ENCODE measurements at places on chromosomes 13 and 19.

- DNase-seq, result peak; percentile 30
Measured at GRCh38 chr19:16814526-16815100, 14.6 kb upstream of the SIN3B start.

- DNase-seq, result no peak
Measured at GRCh38 chr13:29624997-29625396, 29.5 kb upstream of the SLC7A1 start.

DNA sequence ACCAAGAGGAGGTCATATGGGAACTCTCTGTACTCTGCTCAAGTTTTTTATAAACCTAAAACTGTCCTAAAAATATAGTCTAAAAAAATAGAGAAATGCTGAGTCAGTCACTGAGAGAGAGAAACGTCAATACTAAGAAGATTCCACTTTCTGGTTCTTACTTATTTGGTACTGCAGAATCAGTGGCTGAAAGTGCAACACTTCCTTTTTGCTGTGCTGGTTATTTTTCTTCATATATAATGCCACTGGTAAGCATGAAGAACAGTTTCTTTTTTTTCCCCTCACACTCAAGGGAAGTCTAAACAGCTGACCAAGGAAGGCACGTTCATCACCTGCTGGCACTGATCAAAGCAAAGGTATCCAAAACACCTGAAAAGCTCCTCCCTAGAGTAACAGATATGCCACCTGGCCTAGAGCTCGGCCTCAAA, 44.3 kb upstream of the N4BP2L1 start:
- DNase-seq, result no peak

GRCh38 chr13:69319656-69320055, 788.0 kb upstream of the ATXN8OS start:
- peak; percentile 55 for DNase-seq

DNA sequence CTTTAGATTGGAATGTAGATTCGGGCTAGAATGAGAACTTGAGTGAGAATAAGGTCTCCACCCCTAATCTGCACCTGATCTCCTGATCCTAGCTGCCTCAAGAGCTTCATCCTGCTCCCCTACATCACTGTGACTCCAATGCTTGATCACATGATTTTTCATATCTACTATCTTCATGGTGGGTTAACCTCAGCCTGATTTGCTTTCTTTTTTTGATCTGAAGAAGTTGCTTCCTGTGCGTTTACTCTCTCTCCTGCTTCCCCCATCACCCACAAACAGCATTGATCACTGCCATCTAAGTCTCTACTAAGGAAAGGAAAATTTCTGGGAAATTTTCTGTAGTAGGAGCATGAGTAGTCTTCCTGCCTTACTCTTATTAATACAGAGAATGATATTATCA, 1542.1 kb upstream of the SLC10A2 start:
- DNase-seq, result no peak

DNA sequence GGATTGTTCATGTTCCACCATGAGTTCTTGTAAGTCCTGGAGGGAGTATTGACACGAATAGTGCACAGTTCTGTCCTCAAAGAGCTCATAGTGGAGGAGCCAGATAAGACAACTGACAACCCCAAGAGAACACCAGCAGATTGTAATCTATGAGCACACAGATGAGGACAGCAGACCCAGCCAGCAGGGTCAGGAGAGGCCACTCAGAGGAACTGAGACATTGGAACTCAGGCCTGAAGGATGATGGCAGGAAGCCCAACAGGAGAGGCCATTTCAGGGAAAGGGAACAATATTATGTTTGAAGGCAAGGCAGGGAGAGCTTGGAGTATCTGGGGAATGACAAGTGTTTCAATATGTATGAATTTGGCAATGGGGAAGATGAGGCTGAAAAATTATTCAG, 63.7 kb upstream of the IPO5 start:
- no peak for DNase-seq

- DNase-seq, result no peak
Measured at GRCh38 chr19:18194554-18195238, 1.7 kb downstream of the MPV17L2 start.

DNA sequence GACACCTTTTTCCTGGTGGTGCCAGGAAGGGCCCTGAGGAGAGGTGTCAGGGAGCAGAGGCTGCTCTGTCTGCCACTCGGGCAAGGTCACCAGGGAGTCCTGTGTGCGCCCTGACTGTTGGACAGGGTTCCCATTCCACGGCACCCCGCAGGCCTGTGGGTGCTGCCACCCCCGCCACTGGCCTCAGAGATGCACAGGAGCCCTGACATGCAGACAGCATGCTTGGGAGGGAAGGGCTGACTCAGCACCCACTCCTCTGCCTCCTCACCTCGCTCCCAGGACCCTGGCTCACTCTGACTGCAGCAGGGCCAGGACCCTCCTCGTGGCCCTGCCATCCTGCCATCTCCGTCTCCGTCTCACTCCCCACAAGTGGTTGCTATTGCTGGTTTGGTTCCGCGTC, 25.3 kb downstream of the MAU2 start:
- no peak for DNase-seq

GRCh38 chr13:51950722-51951121, 60.5 kb downstream of the ATP7B start:
- no peak for DNase-seq

DNA sequence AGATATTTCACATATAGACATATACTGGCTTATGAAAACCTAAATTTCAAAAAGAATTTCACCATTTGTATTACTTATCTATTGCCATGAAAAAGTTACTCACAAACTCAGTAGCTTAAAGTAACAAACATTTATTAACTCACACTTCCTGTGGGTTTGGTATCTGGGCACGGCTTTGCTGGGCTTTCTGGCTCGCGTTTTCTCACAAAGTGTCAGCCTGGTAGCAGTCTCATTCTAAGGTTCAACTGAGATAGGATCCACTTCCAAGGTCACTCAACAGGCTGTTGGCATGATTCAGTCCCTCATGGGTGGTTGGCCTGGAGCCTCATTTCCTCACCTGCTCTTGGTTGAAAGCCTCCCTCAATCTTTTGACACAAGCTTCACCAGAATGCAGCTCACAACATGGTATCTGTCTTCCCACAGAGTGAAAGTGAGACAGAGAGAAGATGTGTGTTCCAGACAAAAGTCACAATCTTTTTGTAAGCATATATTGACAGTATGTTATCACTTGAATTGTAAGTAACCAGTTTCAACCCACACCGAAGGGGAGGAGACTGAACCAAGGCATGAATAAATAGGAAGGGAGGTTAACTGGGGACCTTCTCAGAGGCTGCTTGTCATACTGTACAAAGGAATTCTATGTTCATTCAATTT, 1065.8 kb upstream of the SPRY2 start:
- DNase-seq, result no peak

DNA sequence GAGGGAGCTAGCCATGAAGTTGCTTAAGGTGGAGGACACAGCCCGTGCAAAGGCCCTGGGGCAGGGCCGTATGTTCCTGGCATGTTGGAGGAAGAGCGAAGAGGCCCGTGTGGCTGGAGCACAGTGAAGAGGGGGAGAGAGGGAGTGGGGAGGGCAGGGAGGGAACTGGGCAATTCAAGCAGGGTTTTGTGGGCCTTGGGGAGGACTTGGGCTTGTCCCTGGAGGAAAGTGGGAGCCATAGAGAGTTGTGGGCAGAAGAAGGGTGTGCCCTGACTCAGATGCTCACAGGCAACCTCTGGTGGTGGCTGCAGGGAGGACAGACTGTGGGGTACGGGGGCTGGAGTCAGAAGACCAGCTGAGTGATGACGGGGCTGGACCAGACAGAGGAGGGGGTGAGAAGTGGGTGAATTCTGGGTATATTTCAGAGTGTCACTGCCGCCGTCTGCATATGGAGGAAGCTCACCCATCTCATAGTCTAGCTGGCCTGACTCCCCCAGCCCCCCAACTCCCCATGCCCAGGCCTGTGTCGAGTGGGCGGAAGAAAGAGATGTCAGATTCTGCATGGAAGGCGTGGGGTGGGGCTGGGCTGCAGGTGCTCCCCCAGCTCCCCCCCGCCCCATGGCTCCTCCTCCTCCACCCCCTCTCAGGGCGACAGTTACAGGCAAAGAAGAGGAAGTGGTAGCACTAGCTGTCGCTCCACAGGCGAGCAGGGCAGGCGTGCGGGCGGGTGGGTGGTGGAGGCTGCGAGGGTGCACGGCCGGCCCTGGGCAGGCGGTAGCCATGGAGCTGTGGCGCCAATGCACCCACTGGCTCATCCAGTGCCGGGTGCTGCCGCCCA, at the start of gene VAV1:
VAV1 (plus strand) TSS at position 681 of the 838 bp plus-strand sequence; CDS start at position 781, 100 bp downstream.
- no peak for DNase-seq

DNA sequence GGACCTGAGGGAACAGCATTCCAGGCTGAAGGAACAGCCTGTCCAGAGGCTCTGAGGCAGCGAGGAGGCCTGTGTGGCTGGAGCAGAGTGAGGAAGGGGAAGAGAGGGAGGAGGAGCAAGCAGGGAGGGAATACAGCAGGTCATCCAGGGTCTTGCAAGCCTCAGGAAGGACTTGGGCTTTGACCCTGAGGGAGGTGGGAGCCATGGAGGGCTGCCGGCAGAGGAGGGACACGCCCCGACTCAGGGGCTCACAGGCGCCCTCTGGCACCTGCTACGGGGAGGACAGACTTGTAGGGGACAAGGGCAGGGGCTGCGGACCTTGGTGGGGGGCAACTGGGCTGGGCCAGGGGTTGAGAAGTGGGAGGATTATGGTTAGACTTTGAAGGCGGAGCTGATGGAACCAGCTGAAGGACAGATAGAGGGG, 4.7 kb downstream of the TINCR start:
- DNase-seq, result no peak

DNA sequence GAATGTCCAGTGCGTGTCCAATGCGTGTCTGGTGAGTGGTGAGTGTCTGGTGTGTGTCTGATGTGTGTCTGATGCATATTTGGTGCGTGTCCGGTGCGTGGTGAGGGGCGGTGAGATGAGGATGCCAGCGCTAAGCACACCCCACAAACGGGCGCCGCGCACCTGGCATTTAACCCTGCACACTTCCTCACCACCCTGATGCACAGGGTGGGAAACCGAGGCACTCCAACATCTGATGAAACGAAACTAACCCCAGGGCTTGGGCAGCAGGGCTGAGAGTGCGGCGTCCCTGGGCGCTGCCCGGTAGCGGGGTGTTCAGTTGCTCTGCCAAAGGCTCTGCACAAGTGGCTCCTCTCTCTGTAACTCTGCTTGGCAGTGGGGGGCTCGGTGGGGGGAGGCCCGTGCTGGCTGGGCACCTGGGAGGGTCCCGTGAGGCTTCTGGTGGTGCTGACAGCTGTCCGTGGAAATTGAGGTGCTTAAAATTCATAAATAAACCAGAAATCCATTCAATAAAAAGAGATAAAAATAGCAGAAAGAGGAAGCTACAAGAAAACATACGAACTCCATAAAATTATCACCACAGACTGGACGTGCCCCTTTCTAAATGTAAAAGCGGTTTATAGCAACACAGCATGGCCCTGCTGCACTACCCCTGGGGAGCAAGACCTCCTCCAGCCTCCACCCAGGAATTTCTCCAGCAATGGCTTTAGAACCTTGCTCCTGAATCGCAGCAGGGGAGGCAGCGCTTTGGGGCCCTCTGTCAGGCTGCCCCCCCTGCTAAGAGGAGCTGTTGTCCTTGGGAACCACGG, 76.0 kb downstream of the RASA3 start:
- no peak for DNase-seq

- DNase-seq, result no peak
Measured at GRCh38 chr19:58037927-58038687, 4.3 kb downstream of the ZSCAN1 start.

- no peak for DNase-seq
Measured at GRCh38 chr19:53055117-53055516, 10.6 kb downstream of the ERVV-2 start.

DNA sequence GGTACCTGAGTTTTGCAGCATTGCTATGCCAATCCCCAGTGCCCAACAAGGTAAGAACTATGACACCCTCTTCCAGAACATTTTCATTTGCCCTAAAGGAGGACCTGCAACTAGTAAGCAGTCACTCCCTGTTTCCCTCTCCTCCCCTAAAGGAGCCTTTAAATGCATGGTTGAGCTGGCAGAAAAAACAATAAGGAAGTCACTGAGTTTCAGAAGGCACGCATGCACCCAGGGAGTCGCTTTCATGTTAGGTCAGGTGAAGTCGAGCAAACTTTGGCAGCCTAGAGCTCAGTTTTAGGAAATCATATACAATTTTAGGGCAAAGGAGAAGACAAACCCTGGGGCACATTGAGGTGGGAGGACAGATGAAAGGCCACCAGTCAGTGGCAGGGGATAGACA, 11.8 kb downstream of the NLRP11 start:
- DNase-seq, result no peak

DNA sequence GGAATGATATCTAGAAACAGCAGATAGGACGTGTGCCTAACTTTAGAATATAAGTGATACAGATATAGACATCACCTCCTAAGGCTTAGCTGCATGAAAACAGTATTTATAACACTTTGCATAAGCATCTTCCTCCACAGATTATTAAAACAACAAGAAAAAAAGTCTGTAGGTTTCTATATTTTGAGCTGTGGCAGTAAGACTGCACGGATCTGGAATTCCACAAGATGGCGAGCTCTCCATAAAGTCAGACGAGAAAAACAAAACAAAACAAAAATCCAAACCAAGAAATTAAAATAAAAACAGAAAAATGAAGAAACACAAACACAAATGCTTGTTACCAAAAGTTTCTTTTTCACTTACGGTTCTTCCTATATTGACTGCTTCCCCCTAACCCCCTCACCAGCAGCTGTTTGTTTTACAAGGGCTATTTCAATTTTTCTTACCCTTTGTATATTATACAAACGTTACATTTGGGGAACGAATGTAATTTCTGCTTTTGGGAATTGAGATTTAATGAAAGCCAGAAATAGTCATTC, 285.8 kb downstream of the MYO16 start:
- peak; percentile 24 for DNase-seq

DNA sequence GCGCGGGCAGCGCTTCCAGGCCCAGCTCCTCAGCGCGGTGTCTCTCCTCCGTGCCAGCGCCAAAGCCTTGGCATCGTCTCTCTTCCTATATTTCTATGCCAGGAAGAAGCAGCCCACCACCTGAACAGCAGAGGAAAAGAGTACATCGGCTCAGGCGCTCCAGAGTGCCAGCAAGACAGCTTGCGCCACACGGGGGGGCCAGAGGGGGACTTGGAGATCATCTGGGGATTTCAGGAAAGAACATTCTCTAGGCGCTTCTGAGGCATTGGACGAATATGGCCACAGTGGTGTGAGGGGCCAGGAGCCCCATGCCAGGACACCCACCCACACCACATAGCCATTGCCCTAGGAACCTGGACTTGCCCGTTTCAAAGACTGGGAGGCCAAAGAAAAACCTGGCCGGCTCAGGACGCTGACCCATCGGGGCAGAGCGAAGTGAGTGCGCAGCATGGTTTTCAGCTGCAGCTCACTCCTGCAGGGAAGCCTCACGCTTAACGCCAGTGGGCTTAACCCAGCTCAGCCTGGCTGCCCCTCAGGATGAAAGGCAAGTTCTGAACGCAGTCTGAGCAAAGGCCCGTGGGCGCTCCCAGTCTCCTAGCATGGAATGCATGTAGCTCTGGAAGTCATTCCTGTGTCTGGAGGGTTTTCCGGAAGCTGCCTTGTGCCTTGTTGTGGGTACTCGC, 62.1 kb downstream of the GGACT start:
- DNase-seq, result no peak

GRCh38 chr19:55437410-55437809, 5.7 kb downstream of the SHISA7 start:
- DNase-seq, result peak; percentile 49

DNA sequence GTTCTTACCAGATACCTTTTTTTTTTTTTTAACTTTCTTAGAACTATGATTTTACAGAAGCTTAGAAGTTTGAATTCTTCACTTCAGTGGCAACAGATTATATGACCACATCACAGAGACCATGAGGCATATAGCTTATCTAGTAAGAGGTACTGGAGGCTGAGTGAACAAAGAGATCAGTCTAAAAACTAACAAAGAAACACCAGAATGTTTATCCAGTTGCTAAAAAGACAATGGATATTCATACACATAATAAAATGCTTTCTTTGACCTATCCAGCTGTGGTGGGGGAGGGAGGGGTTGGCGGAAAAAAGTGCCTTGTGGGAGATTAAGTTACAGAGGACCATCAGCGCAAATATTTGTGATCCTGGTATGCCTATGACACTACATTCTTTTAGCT, 34.7 kb upstream of the SLITRK6 start:
- no peak for DNase-seq
